ENCODE measurements at places on chromosomes 2 and 18. TPM values are rescaled to one million over a fixed set of nuclear protein-coding genes. Genes with fewer than 3 reads are reported as not detected.

Gene SKA1
- total RNA-seq = 32.2 TPM

Gene HOXD3
- not detected for total RNA-seq

Gene CNRIP1
- not detected for total RNA-seq

Gene FBXO36
- total RNA-seq = 1.6 TPM

Gene GRP
- not detected for total RNA-seq

Gene PLCD4
- 0.49 TPM for total RNA-seq

Gene TCF23
- total RNA-seq = not detected

Measured in activated CD8-positive, alpha-beta T cell treated with anti-CD3 and anti-CD28 coated beads for 36 hours (primary cell).